ENCODE measurements at places on chromosomes 4 and X.

DNA sequence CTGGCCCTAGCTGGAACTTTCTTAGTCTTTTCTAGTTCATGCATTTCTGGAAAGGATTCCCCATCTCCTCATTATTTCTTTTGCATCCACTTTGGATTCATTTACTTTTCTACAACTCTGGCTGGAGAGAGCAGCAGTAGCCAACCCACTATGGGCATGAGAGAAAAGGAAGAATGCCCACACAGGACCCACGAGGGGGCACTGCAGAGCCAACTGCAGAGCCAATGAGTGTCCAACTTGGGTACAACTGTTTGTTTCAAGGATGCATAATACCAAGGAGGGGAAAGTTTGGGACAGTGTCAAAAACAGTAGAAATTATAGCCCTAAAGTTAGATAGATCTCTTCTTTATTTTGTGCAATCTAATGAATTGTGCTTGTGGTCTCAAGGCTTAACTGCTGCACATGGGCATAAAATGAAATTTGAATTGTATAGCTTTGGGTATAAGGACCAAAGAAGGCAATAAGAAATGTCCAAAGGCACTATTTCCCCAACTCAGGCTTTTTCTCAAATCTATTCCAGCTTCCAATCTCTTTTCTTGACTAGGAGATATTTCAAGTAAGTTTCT, 230.6 kb downstream of the NSUN7 start:
- no peak for DNase-seq

DNA sequence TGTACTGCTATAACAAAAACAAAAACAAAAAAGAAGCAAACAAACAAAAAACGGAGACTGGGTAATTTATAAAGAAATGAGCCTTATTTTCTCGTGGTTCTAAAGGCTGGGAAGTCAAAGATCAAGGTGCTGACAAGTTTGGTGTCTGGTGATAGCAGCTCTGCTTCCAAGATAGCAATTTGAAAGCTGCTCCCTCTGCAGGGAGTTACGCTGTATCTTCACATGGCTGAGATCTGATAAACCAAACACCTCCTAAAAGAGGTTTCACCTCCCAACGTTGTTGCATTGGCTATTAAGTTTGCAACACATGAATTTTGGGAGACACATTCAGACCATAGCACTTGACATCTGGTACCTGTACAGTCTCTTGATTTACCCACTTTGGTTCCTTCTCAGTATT, 854.2 kb downstream of the CENPC start:
- DNase-seq, result no peak

GRCh38 chr4:127210893-127211649, 421.7 kb upstream of the INTU start:
- no peak for DNase-seq

DNA sequence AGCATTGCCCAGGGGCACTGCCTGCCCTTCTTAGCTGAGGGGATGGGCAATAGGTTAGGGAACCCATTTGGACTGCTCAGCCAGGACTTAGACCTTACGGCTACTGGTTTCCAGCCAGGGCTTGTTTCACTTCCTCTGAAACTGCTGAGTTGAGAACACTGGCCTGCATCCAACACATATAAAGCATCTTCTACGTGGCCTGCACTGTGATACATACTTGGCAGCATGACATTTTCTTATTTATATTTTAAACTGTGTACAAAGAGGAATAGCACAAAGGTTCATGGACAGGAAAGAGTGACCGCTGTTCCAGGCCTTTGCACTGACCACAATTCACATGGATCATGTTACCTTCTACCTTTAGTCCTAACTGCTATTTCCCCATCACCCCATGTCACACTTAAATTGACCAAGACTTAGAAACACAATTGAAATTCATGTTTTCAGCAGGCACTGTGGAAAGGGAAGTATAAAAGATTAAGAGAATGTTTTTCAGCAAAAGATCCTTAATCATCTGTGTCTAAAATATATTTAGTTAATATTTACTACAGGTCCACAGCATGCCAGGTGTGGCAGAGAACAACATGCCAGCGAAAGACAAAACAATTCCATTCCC, 43.7 kb downstream of the NLGN4X start:
- peak; percentile 34 for DNase-seq

Data from foreskin keratinocyte (primary cell).